NT2/D1 (cell line): ENCODE measurements at places on chromosomes 6 and 20.
A peak's percentile ranks its signal among the peaks of the same experiment; 100 is the strongest.

DNA sequence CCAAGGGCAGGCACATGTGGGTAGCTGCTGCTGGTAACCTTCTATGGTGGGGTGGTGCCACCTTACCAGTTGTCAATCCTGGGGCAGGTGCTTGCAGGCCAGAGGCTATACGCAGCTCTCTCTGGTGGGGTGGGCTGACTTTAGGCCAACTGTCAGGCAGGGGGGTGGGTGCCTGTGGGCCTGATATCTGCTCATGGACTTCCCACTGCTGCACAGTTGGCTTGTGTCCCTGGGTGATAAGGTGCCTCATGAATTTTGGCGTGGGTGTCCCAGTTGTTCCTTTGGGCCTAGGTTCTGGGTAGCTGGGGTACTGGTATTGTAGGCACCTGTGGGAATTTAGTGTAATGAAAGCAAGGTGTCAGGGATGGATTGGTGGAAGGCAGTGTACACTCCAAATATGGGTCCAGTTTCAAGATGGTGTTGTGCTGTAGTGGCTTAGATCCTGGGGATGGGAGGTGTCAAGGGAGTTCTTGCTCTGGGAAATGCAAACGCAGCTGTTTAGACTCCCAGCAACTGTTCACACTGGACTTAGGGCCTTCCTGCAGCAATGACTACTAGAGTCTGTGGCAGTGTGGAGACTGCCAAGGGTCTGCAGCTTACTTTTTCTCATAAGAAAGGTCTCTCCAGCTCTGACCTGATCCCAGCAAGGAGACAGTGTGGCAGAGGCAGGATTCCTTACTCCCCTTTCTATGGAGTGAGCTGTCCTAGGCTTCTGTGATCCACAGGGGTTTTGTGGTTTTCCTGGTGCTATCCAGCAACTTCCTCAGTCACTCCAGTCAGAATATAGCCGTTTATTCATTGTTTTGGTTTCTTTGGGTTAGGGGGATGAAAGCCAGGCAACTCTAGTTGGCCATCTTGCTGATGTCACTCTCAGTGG lies 128.2 kb downstream of the CRYBG1 start:
- no peak for DNase-seq

DNA sequence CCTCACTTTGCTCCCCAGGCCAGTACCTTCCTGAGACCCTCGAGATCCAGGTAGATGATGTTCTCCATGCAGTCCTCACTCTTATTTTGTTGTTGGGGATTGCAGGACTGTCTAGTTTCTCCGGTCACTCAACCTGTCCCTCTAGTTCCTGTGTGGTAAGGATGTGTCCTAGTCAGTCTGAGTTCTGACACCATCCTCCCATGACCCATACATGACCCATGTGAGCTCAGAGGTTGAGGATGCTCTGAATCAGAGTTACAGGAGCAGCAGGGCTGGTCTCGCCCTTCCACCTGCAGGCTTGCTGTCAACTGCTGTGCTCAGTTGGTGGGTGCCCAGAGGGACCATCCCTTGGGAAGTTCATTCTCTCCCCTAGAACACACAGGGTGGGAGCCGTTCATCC lies 11.9 kb upstream of the CST8 start:
- no peak for DNase-seq

GRCh38 chr6:28940294-28940857 lies 16.6 kb upstream of the TRIM27 start:
- peak; percentile 68 for DNase-seq

DNA sequence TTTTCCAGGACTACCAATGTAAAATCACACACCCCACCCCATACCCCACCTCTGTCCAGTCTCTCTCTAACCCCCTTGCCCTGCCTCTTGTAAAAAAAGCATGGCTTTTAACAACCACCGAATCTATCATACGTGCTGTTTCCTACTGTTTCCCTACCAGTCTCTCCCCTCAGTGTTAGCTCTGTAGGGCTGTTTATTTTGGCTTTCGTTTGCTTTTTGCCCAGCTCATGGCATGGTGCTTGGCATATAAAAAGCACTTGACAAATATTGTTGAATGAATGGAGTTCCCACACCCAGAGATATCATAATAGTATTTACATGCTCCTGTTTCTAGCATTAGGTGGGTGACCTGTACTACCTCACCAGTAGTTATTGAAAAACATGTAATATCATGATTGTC lies 148.2 kb downstream of the OPRM1 start:
- DNase-seq, result no peak

- DNase-seq, result no peak
These were observed 74.9 kb upstream of the SLCO4A1 start for GRCh38 chr20:62567246-62568044.

DNA sequence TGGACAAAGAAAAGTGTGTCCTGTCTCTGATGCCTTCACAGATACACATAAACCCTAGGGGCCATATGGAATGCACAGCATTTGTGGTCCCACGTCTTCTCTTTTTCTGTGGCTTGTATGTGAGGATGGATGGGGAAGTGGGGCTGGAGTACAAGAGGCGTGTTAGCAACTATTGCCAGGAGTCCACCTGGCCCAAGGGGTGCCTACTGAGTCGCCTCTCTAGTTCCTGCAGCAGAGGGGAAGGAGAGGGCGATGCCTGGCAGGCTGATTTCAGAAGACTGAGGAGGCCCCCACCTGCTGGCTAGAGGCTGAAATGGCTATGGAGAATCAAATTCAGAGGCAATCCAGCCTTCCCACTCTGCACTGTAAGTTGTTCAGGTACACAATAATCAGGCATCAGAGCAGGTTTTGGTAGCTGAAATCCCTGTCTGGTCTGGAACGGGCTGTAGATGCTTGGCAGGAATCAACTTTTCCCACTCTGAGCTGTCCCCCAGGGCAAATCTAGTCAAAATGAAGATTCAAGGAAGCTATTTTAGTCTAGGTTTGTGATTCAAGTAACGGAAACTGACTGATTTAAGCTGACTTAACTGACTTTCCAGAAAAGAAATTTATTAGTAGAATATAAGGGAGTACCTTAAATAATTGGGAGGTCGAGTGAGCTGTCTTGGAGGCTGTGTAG lies 14.9 kb upstream of the PPARD start:
- no peak for DNase-seq

DNA sequence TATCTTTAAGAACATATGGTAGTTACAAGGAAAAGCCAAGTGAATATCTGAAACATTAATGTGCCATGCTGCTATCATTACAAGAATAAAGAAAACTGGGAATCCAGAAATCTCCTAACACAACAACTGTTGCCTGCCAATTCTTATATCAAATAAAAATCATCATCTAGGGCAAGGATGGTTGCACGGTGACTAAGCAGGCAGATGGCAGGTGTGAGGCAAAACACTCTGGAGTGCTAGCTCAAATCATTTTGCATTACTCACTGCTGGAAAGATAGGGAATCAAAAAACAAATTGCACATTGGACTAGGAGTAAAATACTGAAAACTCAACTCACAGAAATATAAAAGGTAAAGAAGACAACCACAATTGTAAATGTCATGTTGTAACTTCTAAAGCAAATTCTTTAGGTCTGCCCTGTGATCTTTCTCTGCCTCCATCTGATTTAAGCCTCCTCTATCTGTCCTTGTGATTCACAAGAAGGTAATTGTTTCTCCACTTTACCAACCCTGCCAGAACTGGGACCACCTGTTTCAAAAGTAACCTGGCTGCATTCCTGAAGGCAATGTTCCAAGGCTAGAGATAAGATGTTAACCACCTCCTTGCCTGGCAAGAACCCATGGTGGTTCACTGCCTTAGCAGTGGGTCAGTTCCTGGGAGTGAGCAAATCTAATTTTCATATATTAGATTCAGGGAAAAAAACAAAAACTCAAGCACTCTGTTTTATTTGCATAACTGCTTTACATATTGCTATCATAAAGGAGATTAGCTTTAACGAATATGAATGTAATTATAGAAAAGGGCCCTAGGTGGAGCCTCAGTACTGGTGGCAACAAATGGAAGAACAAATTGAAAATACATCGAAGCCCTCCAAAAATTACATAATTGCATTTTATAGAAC lies 33.1 kb upstream of the LCA5 start:
- no peak for DNase-seq

DNA sequence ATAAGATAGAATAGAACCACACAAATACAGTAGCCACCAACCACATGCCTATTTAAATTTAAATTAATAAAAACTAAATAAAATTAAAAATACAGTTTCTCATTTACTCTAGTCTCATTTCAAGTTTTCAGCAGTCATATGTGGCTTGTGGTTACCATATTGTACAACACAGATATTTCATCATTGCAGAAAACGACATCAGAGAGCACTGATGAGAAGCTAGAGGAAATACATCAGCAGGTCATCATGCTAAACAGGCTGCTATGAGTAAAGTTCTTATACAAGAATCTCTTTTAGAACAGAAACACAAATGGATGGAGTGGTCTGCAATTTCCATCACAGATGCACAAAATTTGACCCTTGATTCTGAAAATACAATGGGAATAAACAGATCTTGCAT lies 36.6 kb downstream of the TBC1D32 start:
- no peak for DNase-seq

- DNase-seq, result no peak
These were observed 98.7 kb downstream of the PLEKHG1 start for GRCh38 chr6:150698391-150698790.

GRCh38 chr20:32142088-32142487 lies 32.6 kb downstream of the TM9SF4 start:
- DNase-seq, result no peak

DNA sequence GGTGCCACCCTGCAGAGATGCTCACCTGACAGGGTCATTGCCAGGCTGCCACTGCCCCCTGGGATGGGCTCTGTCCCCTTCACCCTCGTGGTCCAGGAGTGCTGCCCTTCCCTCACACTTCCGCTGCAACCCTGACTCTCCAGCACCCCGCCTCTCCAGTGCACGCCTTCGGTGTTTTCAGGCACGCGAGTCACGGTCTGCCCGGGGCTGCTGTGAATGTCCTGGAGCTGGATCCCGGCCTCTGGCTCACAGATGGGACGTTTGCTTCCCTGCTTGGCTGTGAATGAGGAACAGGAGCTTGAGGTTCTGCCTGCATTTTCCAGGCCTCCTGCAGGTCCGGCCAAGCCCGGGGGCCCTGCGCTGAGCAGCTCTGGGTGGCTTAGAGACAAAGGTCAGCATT lies 343.4 kb downstream of the SMOC2 start:
- no peak for DNase-seq

DNA sequence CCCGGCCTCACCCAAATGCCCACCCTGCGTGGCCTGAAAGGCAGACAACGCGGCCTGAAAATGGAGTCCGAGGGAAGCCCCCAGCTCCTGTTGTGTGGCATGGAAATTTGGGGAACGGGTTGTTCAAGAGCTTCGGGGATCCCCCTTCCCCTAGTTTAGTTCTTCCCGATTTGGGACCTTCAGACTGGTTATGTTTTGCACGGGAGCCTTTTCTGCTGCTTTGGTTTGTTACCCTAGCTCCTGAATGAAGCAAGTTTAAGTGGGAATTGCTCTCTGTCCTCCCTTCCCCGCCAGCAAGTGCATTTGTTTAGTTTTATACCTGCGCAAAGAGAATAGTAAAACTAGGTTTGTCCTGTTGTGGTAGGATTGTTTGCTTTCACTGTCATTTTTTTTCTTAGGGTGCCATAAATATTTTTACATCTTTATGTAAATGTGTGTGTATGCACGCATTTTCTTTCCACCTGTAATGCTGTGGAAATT lies 604 bp downstream of the SH3BGRL2 start:
- no peak for DNase-seq

- DNase-seq, result no peak
These were observed 1938.5 kb upstream of the DEFB115 start for GRCh38 chr20:29318871-29319461.

GRCh38 chr6:133973109-133973971 lies 20.3 kb downstream of the TBPL1 start:
- no peak for DNase-seq

- no peak for DNase-seq
These were observed 30.9 kb downstream of the RNF146 start for GRCh38 chr6:127297502-127298070.

DNA sequence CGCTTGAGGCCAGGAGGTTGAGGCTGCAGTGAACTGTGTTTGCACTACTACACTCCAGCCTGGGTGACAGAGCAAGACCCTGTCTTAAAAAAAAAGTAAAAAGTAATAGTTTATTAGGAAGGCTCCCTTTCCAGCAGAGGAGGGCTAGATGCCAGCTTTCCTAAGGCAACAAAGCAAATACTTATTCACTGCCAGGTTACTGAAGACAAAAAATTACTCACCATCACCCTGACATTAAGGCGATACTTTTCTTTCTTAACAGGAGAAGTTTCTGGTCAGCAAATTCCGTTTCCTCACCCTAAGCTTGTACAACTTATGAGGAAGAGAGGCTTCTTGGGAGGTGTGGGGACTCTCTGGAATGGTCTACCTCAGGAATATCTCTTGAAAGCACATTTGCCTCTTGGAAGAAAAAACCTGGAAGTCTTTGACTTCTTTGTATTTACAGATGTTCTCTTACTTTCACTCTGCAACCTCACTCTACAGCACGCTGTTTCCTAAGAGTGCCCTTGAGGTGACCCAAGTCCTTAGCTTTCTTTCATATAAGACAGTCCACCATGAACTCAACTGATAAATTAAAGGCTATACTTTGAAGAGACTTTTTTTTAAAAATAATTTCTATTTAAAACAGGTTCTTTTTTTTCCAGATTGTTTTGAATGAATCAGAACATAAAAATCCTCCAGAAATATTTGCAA lies 52.9 kb upstream of the TRAF3IP2 start:
- DNase-seq, result no peak

GRCh38 chr6:156773476-156773875 lies 3.7 kb upstream of the ARID1B start:
- no peak for DNase-seq

DNA sequence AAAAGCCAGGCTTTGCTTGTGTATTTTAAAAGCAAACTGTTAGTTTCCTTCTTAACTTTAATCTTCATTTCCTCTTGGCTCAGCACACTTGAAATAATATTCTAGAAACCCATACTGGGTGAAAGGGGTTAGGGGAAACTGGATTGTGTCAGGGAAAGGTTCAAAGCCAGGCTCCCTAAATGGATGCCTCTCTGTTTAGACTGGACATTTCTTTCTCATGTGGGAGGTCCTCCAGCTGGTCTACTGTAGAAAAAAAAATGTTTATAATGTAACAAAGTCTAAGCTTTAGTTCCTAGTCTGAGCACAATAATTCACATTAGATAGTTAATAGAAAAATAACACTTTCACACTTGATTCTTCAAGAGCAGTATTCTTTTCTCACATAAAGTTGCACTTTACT lies 89.0 kb upstream of the AKIRIN2 start:
- no peak for DNase-seq

- DNase-seq, result no peak
These were observed 1.5 kb downstream of the BAK1 start for GRCh38 chr6:33578588-33579011.
